ENCODE measurements at places on chromosomes 5 and 9.
A peak's percentile ranks its signal among the peaks of the same experiment; 100 is the strongest.

- no peak for DNase-seq
Observed at GRCh38 chr5:145540375-145540774, 294.8 kb downstream of the PRELID2 start.

GRCh38 chr9:35845824-35846771 lies 17.1 kb downstream of the TMEM8B start:
- DNase-seq = no peak

DNA sequence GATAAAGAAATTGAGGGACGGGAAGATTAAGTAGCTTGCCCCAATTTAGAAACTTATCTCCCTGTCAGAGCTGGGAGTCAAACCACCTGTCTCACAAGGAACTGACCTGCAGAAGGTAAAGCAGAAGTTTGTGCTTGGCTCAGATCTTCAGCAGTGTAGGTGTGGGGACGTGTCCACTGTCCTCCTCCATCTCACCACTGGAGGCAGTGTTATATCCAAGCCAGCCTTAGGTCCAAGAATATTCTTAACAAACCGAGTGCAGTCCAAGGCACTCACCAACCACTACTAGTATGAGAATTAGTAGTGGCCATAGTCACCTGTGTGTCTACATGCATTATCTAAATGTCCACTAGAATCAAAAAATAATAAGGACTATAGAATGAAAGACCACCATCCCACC lies 86.3 kb upstream of the IRX1 start:
- no peak for DNase-seq

- DNase-seq = no peak
Observed at GRCh38 chr9:127974769-127975261, 6.0 kb downstream of the EEIG1 start.

GRCh38 chr9:90871327-90871935 lies 69.8 kb downstream of the SYK start:
- no peak for DNase-seq

- no peak for DNase-seq
Observed at GRCh38 chr5:21254161-21254560, 1266.2 kb upstream of the CDH18 start.

GRCh38 chr5:18732556-18733479 lies 1098.6 kb downstream of the TAF11L14 start:
- no peak for DNase-seq

DNA sequence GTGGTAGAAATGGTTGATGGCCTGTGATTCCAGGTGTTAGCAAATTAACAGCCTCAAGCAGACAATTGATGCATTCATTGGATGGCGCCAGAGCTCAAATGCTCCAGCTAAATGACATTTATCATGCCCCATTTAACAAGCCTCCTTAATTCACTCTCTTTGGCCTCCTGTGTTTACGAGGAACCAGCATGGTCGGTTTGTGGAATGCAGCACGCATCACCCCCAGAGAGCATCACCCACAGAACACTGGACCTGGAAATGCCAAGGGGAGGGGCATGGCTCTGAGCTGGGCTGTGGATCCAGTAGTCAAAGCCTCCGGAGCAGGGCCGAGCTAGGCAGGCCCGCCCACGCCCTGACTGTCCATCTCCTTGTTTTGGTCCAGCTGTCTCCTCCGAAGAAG lies 434.0 kb downstream of the GADD45G start:
- no peak for DNase-seq

GRCh38 chr9:70352802-70353201 lies 61.7 kb downstream of the KLF9 start:
- no peak for DNase-seq

DNA sequence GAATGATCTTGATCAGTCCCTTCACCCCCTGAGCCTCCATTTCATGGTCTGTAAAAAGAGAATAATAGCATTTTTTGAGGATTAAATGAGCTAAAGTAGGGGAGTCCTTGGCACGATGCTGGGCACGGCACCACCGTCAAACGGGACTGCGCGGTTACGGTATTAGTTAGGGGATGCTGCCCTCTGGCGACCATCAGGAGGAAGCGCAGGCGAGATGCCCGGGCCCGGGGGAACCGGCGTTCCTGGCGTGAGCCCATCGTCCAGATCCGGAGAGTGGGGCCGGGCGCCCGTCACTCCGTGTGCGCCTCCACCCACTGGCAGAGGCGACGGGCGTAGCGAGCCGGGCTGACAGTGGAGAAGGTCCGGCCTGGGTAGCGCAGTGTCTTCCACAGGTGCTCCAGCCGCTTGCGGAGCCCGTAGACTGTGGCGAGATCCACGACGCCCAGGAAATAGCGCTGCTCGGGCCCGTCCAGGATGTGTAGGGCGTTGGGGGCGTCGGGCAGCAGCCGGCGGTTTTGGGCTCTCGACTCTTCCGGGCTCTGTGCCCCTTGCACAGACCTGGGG lies 4.8 kb upstream of the ST6GALNAC4 start:
- peak; percentile 49 for DNase-seq

GRCh38 chr9:13369431-13369830 lies 89.9 kb upstream of the MPDZ start:
- no peak for DNase-seq

DNA sequence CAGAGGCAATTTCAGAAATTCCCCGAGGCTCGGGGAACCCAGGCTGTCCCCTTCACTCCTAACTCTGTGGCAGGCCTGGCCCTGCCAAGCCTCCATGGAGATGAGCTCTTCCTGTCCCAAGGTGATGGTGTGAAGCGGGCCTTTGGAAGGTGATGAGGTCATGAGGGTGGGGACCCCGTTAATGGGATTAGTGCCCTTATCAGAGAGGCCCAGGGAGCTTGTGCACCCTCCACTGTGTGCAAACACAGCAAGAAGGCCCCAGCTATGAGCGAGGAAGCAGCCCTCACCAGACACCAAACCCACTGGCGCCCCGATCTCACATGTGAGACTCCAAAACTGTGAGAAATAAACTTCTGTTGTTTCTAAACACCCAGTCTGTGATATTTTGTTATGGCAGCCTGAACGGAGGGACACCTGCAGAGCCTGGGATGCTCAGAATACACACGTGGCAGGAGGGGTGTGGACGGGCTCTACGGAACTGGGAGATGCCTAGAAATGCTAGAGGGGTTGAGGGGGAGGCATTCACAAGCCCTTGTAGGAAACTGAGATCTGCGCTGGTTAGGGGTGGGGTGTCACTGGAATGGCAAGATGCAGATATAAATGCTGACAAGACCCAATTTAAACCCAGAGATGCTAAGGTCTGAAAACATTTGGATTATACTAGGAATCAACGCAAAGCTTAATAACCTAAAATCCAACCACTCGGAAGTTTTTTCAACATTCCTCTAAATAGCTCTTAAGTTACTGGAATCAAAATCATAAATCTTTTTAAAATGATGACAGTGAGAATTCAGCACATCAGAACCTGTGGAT lies 46.9 kb downstream of the ADAMTS2 start:
- DNase-seq = no peak

DNA sequence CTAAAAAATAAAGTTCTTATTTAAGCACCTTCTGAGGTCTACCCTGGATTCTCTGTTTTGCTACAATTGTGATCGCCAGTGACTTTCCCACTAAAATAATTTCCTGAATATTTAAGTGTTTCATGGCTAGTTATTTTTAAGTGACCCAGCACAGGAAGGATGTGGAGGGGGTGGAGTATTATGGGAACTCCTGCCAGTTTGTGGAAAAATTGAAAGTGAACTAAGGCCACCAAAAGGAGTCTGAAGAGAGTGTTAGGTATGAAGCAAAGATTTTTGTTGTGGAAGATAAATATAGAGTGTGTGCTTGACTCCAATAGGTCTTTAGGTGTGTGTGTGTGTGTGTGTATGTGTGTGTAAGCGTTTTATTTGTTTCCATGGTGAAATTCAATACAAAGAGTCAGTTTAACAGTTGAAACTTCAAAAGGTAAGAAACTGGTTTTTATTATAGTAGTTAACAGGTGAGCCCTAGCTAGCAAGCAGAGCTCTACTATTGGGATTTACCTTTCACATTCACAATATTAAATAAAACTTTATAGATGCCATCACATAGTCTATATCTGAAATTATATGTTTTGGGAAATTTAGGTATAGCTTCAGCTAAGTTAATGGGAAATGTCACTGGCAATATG lies 25.6 kb downstream of the RASGRF2 start:
- DNase-seq = no peak

DNA sequence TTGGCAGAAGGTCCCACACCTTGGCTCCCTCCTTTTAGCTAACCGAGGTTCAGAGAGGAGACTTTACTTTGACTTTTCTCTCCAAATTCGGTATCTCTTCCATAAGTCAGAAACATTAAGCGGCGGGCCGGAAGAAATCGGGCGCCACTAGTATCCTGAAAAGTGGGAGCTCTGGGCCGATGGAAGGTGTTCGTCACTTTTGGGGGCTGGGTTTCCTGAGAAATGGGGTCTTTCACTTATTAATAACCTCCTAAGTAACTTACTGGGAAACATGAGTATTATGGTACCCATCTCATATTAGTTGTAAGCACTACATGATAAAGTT lies 716 bp downstream of the STX17 start:
- no peak for DNase-seq

DNA sequence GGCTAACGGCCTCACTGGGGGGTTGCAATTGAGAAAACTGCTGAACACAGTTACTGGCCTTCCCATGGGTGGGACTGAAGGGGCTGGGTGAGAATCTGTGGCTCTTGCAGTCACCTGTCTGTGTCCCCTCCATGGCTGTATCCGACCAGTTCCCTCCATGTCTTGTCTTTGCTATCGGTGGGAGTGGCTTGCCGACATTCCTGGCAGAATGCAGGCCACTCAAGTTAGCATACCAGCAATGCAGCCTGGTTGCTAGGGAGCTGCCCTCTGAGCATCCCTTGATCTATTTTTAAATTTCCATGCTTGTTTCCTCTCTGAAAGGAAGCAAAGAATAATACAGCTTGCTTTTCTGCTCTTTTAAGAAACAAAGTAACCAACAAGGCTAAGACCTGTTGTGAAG lies 1509.7 kb upstream of the WWC1 start:
- DNase-seq = no peak

DNA sequence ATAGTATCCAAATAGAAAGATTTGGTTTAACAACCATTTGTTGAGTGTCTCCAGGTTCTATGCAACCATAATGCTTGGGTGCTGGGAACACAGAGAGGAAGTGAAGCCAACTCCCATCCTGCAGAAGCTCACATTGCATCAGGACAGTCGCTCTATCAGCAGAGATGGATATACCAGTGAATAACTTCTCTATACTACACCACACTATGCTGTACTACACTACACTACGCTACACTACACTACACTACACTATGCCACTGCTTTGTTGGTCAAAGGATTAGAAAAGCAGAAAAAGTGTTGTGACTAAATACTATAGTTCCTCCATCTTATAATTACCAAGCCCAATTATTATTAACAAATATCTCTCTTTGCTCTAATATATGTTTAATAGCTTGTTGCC lies 89.2 kb upstream of the PRRC1 start:
- DNase-seq = no peak

DNA sequence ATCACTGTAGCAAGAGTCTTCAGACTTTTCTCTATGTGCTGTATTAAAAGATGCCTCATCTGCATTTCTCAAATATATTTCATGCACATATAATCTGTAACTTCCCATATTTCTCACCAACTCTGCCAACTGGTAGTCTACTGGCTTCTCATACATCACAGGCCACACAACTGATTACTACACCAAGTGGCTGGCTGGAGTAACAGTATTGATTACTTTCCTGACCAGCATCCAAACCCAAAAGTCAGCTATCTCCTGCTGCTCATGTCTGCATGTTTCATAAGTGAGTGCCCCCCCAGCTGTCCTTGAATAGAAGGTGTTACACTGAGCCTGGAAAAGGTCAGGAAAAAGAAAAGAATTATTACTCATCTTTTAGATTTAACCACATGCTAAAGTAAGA lies 17.4 kb downstream of the ERCC8 start:
- DNase-seq = no peak

GRCh38 chr9:125635888-125636287 lies 71.1 kb downstream of the MAPKAP1 start:
- DNase-seq = no peak

GRCh38 chr9:88933607-88934379 lies 57.5 kb upstream of the S1PR3 start:
- no peak for DNase-seq

- no peak for DNase-seq
Observed at GRCh38 chr5:123813937-123814624, 302.1 kb downstream of the CSNK1G3 start.

DNA sequence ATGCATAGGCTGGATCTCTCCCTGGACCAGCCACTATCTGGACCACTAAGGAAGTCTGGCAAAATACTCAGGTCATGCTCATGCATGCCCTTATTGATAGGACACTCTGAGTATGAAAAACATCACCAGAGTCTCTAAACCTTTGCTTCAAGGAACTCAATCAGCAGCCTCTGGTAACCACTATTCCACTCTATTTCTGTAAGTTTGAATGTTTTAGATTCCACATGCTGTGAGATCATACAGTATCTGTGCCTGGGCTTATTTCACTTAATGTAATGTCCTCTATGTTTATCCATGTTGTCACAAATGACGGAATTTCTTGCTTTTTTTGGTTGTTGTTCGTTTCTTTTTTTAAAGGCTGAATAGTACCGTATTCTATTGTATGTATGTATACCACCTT lies 68.3 kb downstream of the TARS1 start:
- DNase-seq = no peak

DNA sequence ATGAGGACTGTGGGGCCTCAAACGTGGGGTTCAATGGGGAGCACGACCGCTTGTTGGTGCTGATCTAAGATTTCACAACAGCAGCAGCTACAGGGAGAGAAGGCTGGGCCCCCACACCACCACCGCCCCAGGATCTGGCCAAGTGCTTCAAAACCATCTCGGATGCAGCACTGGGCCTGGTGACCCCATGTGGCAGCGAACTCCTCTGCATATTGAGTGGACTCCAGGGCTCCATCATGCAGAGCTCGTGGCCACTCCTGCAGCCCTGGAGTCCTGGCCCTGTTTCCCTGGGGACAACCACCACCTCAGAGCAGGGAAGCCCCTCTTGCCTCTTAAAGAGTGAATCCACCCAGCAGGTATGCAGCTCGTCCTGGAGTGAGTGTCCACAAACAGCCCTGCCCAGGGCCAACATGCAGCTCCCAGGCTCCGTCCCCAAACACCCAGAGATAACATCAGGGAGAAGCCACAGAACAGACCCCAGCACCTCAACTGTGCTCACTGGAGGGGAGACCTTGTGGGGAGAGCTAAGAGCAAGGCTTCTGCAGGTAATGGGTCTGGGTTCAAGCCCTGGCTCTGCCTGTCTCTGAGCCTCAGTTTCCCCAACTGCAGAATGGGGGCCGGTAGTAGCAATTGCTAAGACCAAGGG lies 103.1 kb upstream of the SARDH start:
- DNase-seq = no peak

GRCh38 chr9:34443976-34444375 lies 14.4 kb downstream of the FAM219A start:
- no peak for DNase-seq

Data from T-helper 22 cell (primary cell).